ENCODE measurements at places on chromosomes 6 and 20.

DNA sequence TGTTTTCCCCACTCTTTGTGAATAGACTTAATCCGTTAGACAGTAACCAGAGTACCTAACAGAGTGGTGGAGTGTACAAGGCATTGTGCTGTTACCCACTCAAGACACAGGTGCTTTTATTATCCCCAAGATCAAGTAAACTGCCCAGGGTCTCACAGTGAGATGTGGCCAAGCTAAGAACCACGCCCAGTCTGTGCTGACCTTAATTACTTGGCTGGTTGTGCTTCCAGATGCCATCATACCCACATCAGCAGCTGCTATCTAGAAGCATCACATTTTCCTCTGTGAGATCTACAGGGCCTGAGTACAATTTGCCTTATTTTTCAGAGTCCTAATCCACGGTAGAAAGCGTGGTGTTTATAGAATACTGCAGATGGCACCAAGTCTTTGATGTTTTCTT is 70.3 kb downstream of the GFRA4 start:
- no peak for DNase-seq

GRCh38 chr6:159609652-159610178 is 83.3 kb downstream of the SOD2 start:
- DNase-seq: no peak

- DNase-seq: no peak
Measured at GRCh38 chr20:63355781-63356295, 5.3 kb downstream of the CHRNA4 start.

- no peak for DNase-seq
Measured at GRCh38 chr20:725491-725890, 42.8 kb downstream of the SLC52A3 start.

GRCh38 chr6:124148236-124148957 is 344.7 kb downstream of the NKAIN2 start:
- no peak for DNase-seq

DNA sequence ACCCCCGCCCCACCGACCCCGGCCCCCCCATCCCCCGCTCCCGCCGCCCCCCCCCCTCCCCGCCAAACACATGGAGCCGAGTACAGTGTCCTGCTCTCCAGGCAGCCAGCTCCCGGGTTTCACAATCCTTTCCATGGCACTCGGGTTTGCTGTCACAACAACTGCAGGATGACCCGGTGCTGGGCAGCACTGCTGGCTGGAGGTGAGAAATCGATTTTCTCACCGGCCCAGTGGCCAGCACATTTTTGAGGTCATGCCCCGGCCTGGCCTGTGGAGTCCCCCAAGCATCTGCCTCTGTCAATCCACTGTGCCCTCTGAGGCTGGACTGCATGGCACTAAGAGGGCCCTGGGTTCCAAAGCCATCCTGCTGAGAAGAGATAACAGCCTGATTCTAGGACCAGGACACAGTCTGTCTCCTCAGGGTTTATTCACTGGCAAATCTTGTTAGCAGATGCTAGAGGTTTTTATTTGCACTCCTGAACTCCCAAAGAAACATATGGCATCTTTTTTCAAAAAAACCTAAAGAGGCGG is 129.5 kb downstream of the NFATC2 start:
- DNase-seq: no peak

DNA sequence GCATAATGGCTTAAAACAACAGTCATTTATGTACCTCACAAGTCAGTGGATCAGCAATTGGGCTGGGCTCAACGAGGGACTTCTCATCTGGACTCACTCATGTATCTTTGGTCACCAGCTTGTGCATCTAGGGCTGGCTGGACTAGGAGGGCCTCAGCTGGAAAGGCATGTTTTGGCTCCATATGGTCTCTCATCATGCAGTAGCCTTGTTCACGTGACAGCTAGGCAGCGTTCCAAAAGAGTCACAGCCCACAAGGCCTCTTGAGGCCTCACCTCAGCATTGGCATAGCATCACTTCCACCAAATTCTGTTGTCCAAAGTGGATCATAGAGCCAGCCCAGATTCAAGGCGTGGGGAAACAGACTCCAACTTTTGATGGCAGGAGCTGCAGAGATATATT is 110.1 kb downstream of the MAFB start:
- DNase-seq: no peak

DNA sequence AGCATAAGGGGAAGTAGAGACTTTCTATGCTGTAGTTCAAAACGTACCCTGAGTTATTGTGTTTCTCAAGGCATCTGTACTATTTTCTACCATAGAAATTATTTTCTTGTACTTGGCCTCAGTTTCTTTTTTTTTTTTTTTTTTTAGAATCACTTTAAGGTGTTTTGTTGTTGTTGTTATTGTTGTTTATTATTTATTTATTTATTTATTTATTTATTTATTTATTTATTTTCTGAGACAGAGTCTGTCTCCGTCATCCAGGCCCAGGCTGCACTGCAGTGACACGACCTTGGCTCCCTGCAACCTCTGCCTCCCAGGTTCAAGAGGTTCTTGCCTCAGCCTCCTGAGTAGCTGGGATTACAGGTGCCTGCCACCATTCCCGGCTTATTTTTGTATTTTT is 179.1 kb downstream of the GRIK2 start:
- no peak for DNase-seq

- DNase-seq: no peak
Measured at GRCh38 chr20:63538204-63539091, 1.3 kb upstream of the PTK6 start.

- DNase-seq: peak; percentile 81
Measured at GRCh38 chr6:149922642-149923326, at the start of gene RAET1G. RAET1G (minus strand) TSS chr6:149923121; CDS start chr6:149923010, 111 bp downstream.

DNA sequence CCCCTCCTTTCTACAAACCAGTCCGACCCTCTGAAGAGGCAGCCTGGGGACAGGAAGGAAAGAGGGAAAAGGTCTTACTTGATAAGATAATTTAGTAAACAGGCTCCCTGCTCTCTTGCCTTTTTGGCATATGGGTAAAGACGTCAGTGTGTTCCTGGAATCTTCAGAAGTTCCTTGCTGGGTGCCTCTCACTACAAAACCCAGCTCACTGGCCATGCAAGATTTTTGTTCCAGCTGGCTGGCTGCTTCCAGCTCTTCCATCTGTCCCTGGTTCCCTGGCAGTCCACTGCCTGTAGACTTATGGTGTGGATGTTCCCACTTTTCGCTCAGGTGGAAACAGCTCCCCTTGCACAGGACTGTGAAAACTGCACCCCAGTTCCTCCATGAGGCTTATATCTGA is 57.4 kb downstream of the MOCS1 start:
- no peak for DNase-seq

- DNase-seq: no peak
Measured at GRCh38 chr6:77010931-77011542, 452.3 kb downstream of the HTR1B start.

GRCh38 chr6:6401401-6401800 is 80.9 kb upstream of the F13A1 start:
- no peak for DNase-seq

DNA sequence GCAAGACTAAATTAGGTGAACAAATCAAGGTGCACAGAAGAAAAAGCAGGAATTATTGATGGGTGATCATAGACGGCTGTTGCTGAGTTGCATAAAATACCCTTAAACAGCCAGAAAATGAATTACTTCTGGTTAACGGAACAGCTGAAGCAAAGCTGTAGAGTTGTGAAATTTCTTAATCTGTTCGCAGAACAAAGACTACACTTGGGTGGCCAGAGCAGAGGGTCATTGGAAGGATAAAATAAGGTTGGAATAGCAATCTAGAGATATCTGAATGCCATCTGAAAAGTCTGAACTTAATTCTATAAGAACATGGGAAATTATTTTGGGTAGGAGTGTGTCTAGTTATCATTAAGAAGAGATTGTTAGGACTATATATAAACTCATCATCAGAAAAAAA is 339.1 kb upstream of the RSPO3 start:
- DNase-seq: no peak

DNA sequence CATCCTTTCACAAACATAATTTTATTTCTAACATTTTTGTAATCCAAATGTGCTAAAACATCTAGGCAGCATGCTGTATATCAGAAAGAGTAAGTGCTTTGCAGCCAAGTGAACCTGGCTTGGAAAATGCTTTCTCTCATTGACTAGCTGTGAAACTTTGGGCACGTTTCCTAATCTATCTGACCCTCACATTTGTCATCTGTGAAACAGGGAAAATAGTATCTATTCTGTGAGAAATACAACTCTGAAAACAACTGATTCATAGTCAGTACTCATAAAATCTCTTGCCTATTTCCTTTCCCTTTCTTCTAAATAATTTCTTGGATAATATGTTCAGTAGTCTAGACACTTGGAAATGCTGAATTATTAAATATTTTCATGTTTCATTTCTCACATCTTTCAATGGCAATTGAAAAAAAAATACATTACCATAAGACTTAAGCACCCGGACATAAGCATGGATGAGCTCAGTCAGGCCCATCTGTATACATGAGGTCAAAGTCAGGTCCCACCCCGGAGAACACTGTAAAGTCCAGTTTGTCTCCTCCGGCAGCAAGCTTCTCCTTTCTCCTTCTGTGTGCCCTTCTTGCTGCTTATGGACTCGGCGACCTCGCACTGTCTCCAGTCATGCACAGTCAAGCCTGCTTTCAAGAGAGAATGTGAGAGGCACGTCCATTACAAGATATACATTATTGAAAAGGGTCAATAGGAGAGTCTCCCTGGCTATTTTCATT is 455.0 kb upstream of the SOX4 start:
- DNase-seq: no peak

DNA sequence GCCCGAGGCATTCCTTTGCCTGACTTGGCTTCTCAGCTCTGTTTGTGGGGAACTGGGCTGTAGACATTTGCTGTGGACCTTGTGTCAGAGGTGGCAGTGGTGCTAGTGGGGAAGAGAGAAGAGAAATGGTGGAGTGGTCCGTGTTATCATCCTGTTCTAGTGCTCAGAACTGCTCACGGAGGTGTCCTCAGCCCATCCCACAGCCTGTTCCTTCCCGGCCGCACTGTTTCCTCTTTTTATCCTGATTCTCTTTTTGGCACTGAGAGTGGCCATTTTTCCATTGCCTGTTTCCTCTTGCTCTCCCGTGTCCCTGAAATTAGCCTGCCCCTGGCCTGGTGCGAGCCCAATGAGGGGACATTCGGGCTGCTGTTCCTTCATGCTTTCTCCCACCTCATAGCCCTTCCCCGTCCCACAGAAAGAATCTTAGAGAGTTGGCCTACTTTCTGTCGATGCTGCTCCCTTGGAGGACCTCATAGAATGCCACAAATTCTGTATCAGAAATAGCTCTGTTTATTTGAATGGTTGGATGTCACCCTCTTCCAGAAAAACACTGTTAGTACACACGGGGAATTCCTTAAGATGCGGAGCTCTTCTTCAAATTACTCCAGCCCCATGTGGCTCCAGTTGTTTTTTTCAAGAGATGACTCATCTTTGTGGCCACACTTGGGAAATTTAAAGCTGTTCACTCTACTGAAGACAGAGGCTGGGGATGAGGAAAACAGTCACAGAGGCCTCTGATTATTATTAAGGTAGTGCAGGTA is 26.1 kb downstream of the FARS2 start:
- no peak for DNase-seq

GRCh38 chr6:16429669-16430068 is 191.3 kb downstream of the GMPR start:
- DNase-seq: no peak

GRCh38 chr6:41302638-41303037 is 16.2 kb upstream of the TREM1 start:
- DNase-seq: no peak

DNA sequence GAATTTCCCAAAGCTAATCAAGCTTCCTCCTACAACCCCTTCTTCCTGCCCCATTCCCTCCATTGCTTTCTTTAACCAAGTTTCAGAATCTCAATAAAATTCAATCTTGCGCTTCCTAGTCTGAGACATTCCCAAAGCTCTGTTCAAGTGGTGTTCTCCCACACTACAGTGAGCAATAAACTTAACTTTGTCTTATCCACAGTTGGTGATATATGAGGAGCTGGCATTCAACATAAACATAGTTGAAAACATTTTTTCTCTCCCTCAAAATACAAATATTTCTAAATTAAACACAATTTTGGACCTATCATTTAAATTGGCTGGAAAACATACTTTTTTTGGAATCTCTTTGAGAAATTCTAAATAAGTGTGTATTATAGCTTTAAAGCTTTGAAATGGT is 129.7 kb upstream of the HMGCLL1 start:
- no peak for DNase-seq

DNA sequence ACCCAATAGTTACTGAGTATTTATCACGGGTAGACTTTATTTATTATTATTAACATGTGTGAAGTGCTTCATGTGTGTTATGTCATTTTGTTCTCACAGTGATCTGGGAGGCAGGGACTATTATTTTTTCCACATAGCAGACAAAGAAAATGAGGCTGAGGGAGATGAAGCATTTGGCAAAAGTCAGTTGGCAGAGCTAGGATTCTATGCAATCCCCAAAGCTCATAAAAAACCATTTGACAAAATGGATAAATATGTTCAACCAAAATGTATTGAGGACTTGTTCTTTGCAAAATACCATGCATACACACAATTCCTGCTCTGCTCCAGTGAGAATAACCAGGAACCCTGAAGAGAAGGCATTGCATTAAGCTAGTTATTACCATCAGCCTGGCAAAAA is 184.4 kb downstream of the HS3ST5 start:
- no peak for DNase-seq

DNA sequence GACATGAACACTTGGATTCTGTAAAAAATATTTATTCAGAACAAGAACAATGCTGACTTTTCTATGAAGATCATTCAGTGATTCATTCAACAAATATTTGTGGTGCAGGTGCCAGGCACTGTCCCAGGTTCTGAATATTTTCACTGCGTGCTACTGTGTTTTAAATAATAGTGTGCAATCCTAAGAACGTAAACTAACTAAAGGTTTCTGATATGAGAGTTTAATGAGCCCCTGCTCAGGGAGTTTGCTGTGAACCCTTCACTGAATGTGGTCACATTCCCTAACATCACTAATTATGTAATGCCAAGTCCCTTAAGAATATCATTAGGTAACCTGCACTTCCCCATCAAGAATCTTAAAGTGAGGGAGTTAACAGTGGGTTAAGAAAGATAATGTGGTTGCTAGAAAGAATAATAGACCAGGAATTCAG is 1.7 kb upstream of the TMEM170B start:
- no peak for DNase-seq

- DNase-seq: no peak
Measured at GRCh38 chr6:98516206-98516605, 318.2 kb upstream of the POU3F2 start.

DNA sequence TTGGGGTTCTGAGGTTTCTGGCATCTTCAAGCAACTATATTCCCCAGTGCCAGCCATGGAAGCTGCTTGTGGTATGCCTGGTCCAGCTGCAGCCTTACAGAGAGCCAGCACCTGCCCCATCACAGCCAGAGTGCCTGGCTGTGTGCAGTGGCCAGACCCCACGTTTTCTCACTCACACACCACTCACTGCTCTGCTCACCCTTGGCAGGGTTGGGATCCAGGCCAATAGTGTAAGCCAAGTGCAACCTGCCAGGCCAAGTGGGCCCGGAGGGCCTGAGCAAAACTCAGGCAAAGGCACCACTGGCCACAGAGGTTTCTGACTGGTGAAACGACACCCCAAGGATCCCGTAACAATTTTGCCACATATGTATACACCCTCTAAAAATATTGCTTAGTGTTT is 67.9 kb upstream of the EYA4 start:
- DNase-seq: no peak

GRCh38 chr6:52217761-52218160 is 26.5 kb downstream of the IL17F start:
- no peak for DNase-seq
